ENCODE measurements at places on chromosomes 7 and 10.

DNA sequence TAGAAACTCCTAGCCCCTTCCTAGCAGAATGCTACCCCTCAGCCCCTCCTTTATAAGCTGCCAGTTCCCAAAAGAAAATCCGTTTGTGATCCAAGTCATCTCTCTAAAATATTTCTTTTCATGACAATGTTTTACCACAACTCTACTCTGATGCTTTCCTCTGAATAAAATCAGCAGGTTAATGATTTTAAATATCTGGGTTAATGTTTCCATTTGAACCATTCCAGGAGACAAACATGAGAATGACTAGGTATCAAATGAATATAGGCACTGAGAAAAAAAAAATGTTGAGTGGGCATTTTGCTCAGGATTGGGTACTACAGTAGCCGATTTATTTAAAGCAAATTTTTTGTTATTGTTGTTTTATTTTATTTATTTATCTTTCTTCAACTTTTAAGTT is 360.3 kb downstream of the WDR11 start:
- DNase-seq: no peak

DNA sequence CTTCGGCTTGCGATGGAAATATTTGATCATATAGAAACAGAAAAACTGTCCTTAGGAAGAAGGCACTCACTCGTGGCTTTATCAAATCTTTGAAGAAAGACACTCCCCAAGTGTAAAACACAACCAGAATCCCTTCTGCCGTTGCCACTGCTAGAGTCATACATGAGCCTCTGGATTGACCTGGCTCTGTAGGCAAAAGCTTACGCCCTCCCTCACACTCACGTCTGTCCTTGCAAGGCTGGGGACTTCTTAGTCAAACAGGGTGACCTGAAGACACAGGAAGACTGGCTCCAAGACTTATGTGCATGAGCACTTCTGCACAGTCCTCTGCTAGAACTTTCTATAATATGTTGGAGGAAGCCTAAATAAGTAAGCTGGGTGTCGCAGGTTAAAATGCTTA is 135.4 kb upstream of the MDFIC start:
- no peak for DNase-seq

DNA sequence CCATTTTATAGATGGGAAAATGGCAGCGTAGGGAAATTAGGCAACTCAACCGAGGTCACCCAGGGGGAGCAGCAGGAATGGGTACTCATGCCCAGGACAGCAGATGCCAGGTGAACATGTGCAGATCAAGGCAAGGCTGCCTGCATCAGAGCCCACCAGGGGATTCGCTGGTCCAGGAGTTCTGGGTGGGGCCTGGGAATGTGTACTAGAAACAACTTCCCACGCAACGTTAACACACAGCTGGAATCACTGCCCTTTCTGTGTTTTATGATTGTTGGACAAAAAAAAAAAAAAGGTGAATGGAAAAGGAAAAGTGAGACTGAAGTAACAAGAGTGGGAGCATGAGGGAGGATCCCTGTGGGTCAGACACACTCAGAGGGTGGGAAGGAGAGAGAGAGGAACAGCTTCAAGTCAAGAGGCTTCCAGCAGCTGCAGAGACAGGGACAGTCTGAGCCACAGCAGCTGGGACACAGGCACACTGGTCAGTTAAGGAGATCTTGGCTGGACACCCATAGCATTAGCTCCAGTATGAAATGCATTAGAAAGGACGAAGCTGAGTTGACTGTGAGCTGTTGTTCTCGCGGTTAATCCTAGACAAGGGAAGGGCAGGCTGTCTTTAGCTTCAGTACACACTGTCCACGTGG is 187.9 kb upstream of the INHBA start:
- DNase-seq: no peak

GRCh38 chr10:77537720-77538373 is 99.8 kb downstream of the KCNMA1 start:
- no peak for DNase-seq

DNA sequence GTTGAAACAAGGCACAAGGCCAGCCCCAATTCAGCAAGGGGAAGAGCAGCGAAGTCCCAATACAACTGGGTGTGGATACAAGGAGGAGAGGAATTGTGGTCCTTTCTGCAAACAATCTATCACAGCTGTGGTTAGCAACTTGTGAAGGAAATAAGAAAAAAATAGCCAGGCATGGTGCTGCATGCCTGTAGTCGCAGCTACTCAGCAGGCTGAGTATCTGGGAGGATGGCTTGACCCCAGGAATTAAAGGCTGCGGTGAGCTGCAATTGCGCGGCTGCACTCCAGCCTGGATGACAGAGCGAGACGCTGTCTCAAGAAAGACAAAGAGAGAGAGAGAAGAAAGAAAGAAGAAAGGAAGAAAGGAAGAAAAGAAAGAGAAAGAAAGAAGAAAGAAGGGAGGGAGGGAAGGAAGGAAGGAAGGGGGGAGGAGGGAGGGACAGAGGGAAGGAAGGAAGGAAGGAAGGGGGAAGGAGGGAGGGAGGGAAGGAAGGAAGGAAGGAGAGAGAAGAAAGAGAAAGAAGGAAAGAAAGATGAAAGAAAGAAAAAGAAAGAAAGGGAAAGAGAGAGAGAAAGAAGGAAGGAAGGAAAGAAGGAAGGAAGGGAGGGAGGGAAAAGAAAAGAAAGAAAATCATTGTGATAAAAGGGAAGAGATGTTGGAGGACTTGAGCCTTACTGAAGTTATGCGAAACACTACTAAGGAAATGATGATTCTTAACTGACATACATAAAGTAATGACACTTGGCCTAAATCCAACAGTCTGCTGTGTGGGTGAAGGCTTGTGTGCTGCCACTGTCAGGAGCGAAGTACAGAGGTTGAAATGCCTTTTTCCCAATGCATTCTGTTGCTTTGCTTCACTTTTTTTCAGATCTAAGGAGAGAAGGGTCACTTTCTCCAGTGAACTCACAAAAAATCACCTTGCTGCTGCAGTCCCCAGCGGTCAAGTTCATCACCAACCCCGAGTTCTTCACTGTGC is 117.0 kb upstream of the STK17A start:
- no peak for DNase-seq

GRCh38 chr7:54961391-54961790 is 57.4 kb upstream of the EGFR start:
- no peak for DNase-seq

DNA sequence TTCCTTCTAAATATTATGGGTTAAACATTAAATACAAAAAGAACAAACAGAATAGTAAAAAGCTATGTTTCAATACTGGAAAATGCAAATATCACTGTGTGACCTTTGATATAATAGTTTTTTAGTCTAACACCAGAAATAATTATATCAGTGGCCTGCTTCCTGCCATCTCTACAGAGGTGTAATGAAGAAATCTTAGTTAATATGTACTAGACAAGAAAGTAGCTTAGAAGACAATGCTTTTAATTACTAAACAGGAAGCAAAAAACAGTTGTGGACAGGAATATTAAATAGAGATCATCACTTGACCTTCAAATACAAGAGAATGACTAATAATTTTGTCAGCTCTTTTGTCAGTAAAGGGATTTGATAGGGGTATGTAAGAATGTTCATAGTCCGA is 47.4 kb upstream of the LRRN3 start:
- DNase-seq: no peak

GRCh38 chr7:128174386-128174785 is 66.7 kb upstream of the LEP start:
- no peak for DNase-seq

- no peak for DNase-seq
Measured at GRCh38 chr7:36128448-36129047, 24.5 kb upstream of the EEPD1 start.

DNA sequence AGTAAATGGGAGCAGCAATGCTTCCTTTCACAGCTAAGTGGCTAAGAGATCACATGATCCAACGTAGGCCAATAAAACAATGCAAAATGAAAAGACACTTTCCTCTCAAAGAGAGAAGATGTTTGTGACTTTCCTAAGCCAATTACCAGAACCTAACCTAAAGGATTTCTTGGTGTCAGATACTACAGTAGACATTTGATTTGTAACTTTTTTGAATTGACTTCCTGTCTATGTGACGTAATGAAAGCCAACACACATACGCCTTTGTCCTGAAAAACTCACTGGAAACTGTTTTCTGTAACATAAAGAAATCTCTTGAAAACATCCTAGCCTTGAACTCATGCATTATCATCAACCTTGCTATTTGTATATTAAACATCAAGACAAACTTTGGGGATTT is 417.1 kb downstream of the GPAM start:
- no peak for DNase-seq

GRCh38 chr10:14843327-14843988 is 5.4 kb downstream of the HSPA14 start:
- no peak for DNase-seq

DNA sequence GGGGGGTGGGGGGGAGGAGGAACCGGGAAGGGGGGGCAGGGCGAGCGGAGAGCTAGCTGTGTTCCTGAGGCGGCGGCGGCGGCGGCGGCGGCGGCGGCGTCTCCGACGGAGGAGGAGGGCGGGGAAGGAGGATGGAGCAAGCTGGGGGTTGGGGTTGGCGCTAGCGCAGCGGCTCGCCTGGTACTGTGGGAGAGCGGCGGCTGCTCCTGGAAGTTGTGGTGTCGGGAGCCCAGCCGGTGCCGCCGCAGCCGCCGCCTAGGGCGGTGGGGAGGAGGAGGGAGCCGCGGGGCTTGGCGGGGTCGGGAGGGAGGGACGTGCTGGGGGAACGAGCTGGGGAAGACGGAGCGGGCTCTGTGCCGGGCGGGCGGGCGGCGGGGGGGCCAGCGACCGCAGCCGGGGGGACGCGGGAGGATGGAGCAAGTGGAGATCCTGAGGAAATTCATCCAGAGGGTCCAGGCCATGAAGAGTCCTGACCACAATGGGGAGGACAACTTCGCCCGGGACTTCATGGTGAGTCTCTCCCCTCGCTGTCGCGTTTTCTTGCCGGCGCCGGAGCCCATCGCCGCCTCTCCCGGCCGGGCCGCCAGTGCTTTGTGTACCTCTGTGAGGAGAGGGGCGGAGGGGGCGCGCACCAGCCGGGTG is at the start of gene PTPN12:
Gene PTPN12 (plus strand): TSS at position 160 of the 642 bp plus-strand sequence. CDS start 252 bp downstream, at position 412.
- DNase-seq: no peak

DNA sequence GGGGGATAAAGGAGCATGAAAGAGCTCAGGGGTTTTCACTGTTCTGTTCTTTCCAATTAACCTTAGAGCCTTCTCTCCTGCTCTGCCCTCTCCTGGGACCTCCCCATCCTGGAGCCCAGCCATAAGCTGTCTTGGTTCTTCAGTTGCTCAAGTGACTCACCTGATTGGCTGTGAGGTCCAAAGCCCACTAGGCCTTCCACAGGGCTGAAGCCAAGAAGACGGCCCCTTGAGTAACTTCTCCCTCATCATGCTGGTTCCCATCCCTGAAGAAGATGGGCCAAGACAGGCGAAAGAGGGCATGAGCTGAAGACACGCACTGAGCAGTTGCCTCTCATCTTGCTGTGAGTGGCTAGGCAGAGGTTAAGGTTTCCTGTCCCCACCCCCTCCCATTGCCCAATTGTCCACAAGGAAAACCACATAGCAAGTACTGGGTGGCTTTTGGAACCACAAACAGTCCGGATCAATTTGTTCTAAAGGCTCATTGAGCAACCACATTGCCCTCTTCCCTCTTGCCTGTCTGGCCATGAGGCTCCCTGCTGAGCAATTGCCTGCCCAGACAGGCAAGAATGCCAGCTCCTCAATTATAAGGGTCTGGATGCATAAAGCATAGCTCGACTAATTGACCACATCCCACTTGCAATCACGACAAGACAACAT is 43.9 kb upstream of the GPAM start:
- no peak for DNase-seq

GRCh38 chr10:84563355-84563754 is 235.0 kb downstream of the CCSER2 start:
- DNase-seq: no peak

- DNase-seq: no peak
Measured at GRCh38 chr10:97159646-97160305, 26.0 kb downstream of the SLIT1 start.

DNA sequence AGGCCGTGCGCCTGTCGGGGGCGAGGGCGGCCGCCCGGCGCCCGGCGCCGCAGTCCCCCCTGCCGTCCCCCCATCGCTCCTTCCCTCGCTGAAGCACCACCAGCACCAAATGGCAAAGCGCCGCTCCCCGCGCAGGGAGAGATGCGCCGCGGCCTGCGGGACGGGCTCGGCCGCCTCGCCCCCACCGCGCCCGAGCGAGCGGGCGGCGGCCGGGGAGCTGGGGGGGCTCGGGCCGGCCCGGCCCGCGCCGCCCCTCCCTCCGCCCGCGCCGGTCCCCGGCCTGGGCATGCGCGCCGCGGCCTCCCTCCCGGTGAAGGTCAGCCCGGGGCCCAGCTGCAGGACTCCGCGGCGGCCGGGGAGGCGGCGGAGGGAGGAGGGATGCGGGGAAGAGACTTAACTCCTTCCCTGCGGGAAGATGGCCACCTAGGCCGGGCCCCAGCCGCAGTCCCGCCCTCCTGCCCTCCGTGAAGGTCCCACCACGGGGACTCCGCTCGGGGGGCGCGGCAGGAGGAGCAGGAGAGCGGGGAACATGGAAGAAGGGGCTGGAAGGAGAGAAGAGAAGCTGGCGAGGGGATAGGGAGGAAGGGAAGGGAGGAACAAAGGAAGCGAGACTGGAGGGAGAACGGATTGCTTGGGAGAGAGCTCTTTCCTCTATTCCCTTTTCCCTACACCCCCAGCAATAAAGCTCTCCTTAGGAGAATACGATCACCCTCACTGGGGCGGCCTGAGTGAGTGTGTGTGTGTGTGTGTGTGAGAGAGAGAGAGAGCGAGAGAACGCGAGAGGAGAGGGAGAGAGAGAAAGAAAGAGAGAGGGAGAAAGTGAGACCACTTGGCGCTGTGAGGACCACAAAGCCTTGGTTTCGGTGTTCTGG is 3.4 kb upstream of the SMARCD3 start:
- no peak for DNase-seq

GRCh38 chr7:128867842-128868623 is 5.4 kb downstream of the ATP6V1F start:
- DNase-seq: no peak

GRCh38 chr10:27145937-27146336 is 8.2 kb downstream of the YME1L1 start:
- no peak for DNase-seq

- DNase-seq: no peak
Measured at GRCh38 chr7:118259115-118259514, 34.6 kb downstream of the ANKRD7 start.

Measured in CD4-positive, alpha-beta T cell treated with Interleukin-4 for 4 hours (primary cell).